Activated CD4-positive, CD25-positive, alpha-beta regulatory T cell (primary cell): ENCODE measurements at places on chromosomes 6 and 20.

GRCh38 chr6:3005077-3005476, 5.4 kb downstream of the NQO2 start:
- DNase-seq, result no peak

GRCh38 chr20:60584221-60584620, 626.0 kb downstream of the CDH26 start:
- no peak for DNase-seq

DNA sequence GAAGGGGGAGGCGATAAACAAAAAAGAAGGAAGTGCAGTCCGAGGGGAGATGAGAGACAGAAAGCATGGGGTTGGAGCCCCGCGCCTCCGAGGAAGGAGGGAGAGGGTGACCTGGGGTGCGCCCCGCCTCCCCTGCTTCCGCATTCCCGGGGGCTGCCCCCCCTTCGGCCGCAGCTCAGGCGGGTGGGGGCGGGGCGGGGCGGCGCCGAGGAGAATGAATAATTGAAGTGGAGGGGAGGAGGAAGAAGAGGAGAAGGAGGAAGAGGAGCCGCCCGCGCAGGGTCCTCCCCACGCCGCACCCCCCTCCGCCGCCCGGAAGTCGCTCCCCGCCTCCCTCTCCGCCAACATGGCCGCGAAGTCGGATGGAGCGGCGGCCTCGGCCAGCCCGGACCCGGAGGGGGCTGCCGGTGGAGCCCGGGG, at the start of gene XKR7:
Gene XKR7 (plus strand): TSS at position 322 of the 420 bp plus-strand sequence. CDS start 25 bp downstream, at position 347.
- peak; percentile 5 for DNase-seq

- no peak for DNase-seq
Observed at GRCh38 chr6:25013246-25013645, 77.5 kb upstream of the RIPOR2 start.

- DNase-seq, result no peak
Observed at GRCh38 chr6:5507131-5507681, 245.9 kb downstream of the FARS2 start.

GRCh38 chr6:93784794-93785693, 365.7 kb upstream of the EPHA7 start:
- no peak for DNase-seq

DNA sequence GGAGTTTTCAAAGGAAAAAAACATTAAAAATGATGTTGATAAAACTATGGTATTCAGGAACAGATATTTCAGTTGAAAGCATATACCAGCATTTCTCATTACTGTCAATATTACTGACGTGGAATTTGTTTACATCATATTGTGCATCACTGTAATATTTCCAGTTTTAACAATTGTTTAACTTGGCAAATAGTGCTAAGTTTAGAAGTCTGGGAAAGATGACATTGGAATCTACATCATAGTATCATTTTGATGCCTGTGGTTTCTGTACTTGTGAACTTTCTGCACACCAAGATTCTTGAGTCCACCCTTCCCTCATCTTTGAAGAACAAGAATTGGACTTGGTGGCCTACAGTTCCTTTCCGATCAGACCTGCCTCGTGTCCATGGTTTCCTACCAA, 98.1 kb downstream of the RALGAPA2 start:
- no peak for DNase-seq

- DNase-seq, result no peak
Observed at GRCh38 chr6:168778201-168778600, 337.2 kb downstream of the SMOC2 start.

- no peak for DNase-seq
Observed at GRCh38 chr20:58512808-58513552, 2.2 kb downstream of the APCDD1L start.

- DNase-seq, result no peak
Observed at GRCh38 chr6:37838219-37838921, 18.8 kb downstream of the ZFAND3 start.

DNA sequence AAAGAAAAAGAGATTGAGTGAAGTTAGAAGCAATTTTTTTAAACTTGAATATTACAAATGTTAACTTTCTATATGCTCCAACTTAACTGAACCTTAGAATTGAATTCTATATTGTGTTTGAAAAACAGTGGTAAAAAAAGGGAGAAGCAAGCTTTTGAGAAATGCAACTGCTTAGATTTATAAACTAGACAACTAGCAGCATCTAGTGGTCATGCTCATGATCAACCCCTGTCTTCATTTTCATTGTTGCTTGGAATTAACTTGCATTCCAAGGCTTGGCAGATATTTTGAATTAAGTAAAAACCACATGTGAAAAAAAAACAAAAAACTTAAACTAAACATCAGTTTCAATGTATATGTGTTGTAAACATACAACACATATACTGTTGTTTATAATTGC, 113.1 kb downstream of the C6orf58 start:
- no peak for DNase-seq

GRCh38 chr20:62524505-62524911, 48.7 kb upstream of the GATA5 start:
- DNase-seq, result no peak

GRCh38 chr6:147621263-147621662, 112.8 kb downstream of the SAMD5 start:
- DNase-seq, result no peak

GRCh38 chr6:46990031-46990644, 52.0 kb downstream of the ADGRF1 start:
- DNase-seq, result no peak

GRCh38 chr6:148212366-148212765, 130.3 kb upstream of the SASH1 start:
- DNase-seq, result no peak

- DNase-seq, result no peak
Observed at GRCh38 chr6:141521440-141521839, 611.3 kb upstream of the GJE1 start.

DNA sequence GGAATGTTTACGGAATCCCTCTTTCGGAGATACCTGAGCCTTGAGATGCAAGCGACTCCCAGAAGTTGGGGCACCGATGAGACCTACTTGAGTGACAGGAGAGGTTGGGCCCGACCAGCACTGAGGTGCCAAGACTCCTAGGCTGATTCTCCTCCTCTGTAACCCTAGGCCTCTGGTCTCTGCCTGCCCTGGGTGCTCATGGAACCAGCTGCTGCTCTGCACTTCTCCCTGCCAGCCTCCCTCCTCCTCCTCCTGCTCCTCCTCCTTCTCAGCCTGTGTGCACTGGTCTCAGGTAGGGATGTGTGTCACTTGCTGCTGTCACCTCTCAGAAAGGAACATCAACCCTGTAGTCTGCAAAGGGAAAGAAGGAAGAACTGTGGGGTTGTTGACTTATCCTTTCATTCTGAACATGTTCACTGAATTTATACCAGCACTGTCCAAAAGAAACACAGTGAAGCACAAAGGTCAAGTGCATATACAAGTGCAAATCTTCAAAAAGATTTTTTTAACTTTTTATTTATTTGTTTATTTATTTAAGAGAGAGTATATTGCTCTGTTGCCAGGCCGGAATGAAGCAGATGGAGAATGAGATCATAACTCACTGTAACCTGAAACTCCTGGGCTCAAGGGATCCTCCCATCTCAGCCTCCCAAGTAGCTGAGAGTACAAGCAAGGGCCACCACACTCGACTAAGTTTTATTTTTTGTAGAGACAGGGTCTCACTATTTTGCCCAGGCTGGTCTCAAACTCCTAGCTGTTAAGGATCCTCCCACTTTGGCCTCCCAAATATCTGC, 913 bp downstream of the BTN2A2 start:
- DNase-seq, result no peak

DNA sequence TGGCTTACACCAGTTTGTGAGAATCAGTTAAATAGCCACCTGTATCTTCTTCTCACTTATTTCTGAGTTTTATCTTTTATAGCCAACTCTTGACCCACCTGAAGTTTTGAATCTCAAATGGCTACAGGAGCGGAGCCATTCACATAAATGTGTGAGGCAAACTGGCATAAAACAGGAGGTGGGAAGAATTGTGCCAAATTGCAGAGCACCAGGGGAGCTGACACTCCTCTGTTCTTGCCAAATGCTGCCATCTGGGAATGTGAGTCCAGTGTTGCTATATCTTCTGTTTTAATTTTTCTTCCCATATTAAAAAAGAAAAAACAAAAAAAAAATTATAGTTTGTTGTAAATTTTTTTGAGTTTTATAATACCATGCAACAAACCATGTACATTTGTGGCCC, 17.0 kb upstream of the RNF146 start:
- no peak for DNase-seq

DNA sequence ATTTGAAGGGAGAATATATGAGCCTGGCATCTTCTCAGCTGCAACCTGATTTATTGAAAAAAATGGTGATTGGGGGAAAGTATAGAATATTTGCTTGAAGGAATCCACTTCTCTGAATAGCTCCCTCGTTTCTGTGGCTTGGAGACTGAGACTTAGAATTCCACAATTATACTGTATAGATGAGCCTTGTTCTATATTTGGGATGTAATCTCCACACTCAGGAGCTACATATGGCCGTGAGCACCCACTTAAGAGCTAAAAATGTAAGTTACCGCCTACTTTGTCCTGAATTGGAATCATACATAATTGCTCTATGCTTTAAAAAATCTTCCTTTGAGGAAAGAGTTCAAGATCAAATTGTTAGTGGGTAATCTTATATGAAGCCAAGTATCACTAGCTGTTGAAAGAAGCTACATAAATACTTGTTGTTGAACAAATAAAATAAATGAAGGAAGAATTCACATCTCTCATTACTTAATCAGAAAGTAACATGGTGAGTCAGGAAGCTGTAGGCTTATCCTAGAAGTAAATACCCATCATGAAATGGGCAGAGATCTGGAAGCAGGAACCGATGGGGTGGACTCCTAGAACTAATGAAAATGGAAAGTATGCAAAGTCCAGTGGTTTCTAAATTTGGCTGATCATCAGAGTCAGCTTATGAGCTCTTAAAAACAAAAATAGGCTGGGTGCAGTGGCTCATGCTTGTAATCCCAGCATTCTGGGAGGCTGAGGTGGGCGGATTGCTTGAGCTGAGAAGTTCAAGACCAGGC, 254.3 kb downstream of the SOX4 start:
- no peak for DNase-seq

GRCh38 chr6:89727501-89727900, 89.0 kb upstream of the LYRM2 start:
- no peak for DNase-seq

- no peak for DNase-seq
Observed at GRCh38 chr6:138818496-138819194, 22.8 kb downstream of the ECT2L start.

GRCh38 chr6:88566746-88567534, 396.5 kb downstream of the RNGTT start:
- no peak for DNase-seq

- no peak for DNase-seq
Observed at GRCh38 chr20:1210501-1210900, 7.2 kb downstream of the C20orf202 start.
